ENCODE measurements at places on chromosomes 6 and 20.

DNA sequence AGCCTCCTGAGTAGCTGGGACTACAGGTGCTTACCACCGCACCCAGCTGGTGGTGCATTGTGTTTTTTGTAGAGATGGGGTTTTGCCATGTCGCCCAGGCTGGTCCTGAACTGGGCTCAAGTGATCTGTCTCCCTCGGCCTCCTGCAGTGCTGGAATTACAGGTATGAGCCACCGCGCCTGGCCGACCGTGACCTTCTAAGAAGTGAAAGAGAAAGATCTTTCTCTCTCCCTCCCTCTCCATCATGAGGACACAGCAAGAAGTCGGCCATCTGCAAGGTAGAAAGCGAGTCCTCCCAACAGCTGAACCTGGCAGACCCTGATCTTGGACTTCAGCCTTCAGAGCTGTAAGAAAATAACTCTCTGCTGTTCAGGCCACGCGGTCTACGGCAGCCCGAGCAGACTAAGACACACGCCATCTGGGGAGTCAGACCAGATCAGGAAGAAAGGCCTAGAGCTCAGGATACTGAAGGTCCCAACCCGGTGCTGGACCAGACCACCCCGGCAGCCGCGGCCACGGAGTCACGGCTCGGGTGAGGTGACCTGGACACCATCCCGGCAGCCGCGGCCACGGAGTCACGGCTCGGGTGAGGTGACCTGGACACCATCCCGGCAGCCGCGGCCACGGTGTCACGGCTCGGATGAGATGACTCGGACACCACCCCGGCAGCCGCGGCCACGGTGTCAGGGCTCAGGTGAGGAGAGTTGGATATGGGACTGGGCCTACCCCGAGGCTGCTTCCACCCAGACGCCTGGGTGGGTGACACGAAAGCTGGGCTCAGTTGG, 9.6 kb downstream of the GMEB2 start:
- no peak for DNase-seq

DNA sequence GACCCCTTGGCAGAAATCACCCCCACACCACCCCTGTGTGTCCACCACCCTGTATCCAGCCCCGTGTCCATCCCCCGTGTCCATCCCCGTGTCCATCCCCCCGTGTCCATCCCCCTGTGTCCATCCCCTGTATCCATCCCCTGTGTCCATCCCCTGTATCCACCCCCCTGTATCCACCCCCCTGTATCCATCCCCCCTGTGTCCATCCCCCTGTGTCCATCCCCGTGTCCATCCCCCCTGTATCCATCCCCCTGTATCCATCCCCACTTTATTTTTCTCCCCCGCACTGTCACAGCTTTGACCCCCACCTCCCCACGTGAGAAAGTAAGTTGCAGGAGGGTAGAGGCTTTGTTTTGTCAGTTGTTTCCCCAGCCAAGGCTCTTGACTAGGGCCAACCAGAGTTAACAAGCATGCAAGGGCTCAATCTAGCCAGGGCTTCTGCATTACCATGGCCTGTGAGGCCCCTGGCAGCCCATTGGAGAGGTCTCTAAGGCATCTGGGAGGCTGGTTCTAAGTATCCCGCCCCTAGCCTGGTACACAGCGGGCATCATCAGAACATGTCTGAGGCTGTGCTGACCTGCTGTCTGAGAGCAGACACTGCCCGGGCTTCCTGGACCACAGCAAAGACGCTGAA, 18.1 kb upstream of the SIRPA start:
- no peak for DNase-seq

DNA sequence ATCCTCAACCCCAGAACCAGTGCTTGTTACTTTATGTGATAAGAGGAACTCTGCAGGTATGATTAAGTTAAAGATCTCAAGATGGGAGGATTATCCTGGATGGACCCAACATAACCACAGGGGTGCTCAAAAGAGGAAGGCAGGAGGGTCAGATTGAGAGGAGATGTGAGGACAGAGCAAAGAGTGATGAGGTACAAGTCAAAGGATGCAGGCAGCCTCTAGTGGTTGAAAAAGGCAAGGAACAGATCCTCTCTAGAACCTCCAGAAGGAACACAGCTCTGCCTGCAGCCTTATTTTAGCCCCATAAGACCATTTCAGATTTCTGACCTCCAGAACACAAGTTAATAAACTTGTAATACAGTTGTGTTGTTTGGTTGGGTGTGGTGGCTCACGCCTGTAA, 41.2 kb downstream of the PDSS2 start:
- no peak for DNase-seq

DNA sequence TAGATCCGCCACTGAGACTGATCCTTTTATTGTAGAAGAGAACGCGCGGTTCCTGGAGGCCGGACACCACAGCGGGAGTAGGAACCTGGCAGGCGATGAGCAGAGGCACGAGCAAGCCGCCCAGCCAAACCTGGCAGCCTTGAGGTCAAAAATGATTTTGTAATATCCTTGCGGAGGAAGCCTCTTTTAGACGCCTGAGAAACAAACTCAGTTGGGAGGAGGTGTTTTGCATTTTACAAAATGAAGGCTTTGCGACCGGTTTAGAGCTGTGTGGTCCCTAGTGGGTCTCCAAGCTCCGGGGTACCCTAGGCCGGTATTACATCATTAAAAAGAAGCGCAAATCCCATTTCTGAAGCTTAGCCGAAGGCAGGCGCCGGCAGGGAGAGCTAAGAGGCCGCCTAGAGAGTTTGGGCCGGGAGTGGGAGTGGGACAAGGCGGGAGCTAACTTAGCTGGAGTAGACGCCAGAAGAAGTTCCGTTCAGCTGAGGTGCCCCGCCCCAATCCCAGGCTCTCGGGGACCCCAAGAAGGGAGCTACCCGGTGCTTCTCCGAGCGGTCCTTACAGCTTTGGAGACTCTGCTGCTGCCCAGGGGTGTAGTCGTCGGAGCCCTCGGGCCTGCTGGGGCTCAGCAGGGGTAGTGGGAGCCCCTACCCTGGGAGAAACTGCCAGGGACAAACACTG, 1.9 kb upstream of the TBX18 start:
- no peak for DNase-seq

All from stimulated activated effector memory CD8-positive, alpha-beta T cell treated with anti-CD3 and anti-CD28 coated beads, Interleukin-12 subunit alpha, Interleukin-12 subunit beta, amount 100 ng/mL, for 72 hours (primary cell).